ENCODE measurements at places on chromosomes 1 and 21.

GRCh38 chr1:227776331-227776771 lies 39.1 kb upstream of the PRSS38 start:
- DNase-seq, result no peak

GRCh38 chr1:205294175-205294917 lies 27.2 kb downstream of the NUAK2 start:
- no peak for DNase-seq

- no peak for DNase-seq
Measured at GRCh38 chr1:228737601-228738041, 2.3 kb downstream of the RHOU start.

DNA sequence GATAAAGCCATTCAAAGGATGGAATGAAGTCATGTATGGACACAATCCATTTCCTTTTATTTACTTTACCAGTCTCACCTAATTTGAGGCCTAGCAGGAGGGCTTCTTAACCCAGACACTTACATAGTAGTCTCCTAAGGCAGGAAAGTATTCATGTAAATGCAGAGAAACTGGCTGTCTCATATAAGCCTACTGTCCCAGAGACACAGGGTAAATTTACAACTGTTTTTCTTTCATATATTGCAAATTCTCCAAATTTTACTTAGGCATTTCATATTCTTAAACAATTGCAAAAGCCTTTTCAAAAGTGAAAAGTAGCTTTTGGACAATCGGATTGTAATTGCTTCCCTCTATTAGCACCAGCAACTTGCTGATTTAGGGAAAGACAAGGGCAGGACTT lies 29.9 kb downstream of the SPAG17 start:
- DNase-seq, result no peak

GRCh38 chr1:200684015-200684414 lies 14.3 kb upstream of the DDX59 start:
- no peak for DNase-seq

All from stimulated activated CD8-positive, alpha-beta memory T cell treated with anti-CD3 and anti-CD28 coated beads, Interleukin-7, amount 100 ng/mL, for 4 hours (primary cell).